Hematopoietic multipotent progenitor cell treated with erythropoietin and hydrocortisone succinate and interleukin-3 and kit ligand, for 4 days (in vitro differentiated cells): ENCODE measurements at places on chromosomes 12 and 14.

GRCh38 chr12:85527192-85527591, 247.2 kb downstream of the ALX1 start:
- DNase-seq = no peak

- no peak for DNase-seq
Measured at GRCh38 chr14:91284146-91284790, 39.8 kb upstream of the GPR68 start.

DNA sequence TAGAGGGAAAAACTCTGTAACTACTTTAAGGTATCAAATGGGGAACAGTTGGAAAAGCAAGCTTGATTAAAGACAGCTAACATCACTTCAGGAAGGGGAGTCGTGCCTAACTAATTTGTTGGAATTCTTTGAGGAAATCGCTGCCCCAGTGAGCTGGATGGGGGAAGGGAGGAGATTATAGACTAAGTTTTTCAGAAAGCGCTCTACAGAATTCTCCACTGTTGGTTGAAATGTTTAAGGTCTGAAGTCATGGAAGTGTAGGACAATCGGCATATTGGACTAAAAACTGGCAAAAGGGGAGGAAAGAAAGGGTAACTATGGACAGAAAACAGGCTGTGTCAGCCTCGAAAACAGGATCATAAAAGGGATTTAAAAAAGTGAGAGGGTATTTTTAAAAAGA, 229.9 kb upstream of the HMGA2 start:
- DNase-seq = no peak

- no peak for DNase-seq
Measured at GRCh38 chr12:54998958-54999510, 14.5 kb upstream of the TESPA1 start.

GRCh38 chr12:68344126-68344525, 12.0 kb upstream of the MDM1 start:
- no peak for DNase-seq

GRCh38 chr14:105739331-105740102, 213.1 kb downstream of the TMEM121 start:
- DNase-seq = no peak

DNA sequence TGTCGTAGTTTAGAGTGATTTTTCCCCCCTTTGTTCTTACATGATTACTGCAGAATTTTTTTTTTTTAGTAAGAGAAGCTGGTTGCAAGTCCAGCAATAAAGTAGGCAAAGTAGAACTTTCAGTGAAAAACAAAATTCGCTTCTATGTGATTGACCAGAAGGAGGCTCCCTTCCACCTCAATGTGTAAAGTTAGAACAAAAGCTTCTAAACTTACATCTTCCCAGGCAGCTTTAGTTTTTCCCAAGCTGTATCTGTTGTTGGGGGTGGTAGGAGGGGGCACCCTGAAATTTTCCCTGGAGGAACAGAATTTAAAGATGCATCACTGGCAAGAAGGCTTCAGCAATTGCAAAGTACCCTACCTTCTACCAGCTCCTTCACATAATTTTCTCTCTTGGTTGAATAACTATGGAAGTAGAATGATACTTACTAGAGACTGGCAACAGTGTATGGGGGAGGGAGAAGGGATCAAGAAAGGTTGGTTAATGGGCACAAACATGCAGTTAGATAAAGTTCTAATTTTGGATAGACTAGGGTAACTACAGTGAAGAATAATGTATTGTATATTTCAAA, 87.3 kb upstream of the E2F7 start:
- DNase-seq = peak; percentile 38

DNA sequence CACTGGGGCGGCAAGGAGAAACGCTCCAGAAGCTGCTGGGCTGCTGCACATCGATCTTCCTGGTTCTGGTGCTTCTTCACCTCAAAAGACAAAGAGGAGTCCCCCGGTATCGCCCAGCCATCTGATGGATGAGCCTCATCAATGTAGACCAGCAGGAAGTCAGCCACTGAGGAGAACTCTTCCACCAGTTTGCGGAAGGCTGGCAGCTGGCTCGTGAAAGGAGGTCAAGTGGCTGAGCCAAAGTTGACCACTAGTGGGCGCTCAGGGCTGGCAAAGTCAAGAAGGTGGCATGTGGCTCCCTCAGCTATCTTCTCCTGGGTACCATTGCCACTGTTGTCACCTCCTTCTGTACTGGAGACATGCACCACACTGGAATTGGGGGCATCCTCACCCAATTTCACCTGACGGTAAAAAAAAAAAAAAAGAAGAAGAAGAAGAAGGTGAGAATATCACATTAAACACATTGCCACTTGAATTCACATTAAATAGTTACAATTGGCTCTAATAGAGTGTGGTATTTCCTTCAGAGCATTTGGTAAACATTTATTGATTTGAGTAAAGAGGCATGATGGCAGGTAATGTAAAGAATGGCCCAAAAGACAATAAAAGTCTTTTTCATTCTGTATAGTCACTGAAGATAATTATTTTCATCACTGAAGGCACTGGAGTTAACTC, 8.3 kb downstream of the DIO2 start:
- peak; percentile 48 for DNase-seq
